ENCODE measurements at places on chromosomes 11 and 22. TPM values are rescaled to one million over a fixed set of nuclear protein-coding genes. Genes with fewer than 3 reads are reported as not detected.

SCYL1 gene
- total RNA-seq, result 59.5 TPM

FAM111B gene
- total RNA-seq, result 0.08 TPM

TMEM191B gene
- total RNA-seq, result 1.9 TPM

MMP1 gene
- not detected for total RNA-seq

TSPAN4 gene
- total RNA-seq, result 25.2 TPM

MPZL2 gene
- total RNA-seq, result 17.2 TPM

DNA sequence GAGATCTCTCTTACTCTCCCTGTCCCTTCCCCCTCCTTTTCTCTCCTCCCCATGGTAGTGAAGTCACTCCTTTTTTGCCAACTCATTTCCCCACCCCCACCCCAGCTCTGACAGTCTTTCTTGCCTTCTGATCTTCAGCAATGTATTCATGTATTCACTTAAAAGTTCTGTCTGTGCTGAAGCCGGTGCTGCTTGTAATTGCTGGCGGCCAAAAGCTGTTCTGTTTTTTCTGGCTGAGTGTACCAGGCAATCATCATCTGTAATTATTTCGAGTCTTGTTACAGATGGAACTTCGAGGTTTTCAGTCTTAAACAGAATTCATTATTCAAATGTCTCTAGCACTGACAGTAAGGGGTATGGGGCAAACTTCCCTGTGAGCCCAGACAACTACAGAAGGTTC lies 99.5 kb downstream of the SPATA19 start:
- peaks cover 2% of the 10 kb centered on the region for H3K27me3 ChIP-seq
- DNase-seq, result no peak
- no peak overlapping the region for H3K27ac ChIP-seq
- H3K4me3 ChIP-seq, result no peak overlapping the region
- no peaks in the 10 kb centered on the region for H3K4me1 ChIP-seq

- peaks cover 20% of the 10 kb centered on the region for H3K4me1 ChIP-seq
- H3K27ac ChIP-seq, result peak overlapping the region; percentile 86
- H3K4me3 ChIP-seq, result no peak overlapping the region
- no peak for DNase-seq
- H3K36me3 ChIP-seq, result no peaks in the 10 kb centered on the region
Observed at GRCh38 chr22:39290724-39291161, 28.7 kb downstream of the RPL3 start.

DNA sequence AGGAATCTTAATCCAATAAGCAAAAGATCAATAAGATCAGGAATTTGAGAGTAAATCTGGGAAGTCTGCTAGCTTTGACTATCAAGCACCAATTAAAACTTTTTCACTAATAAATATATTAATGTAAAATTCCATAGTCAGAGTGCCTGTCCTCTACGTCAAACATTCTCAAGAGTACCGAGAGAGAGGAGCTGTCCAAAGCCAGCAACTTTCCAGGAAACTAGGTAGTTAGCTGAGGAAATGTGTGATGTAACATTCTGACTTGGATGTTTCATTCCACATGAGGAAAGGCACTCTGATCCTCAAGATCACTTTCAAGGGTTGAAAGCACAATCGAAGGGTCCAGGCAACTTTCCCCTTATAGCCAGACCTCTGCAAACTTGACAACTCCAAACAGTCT lies 113.2 kb downstream of the STK33 start:
- no peaks in the 10 kb centered on the region for H3K36me3 ChIP-seq
- DNase-seq, result no peak
- H3K27me3 ChIP-seq, result no peaks in the 10 kb centered on the region

GRCh38 chr22:19019029-19019678 lies 83.1 kb upstream of the PRODH start:
- H3K27ac ChIP-seq, result no peak overlapping the region
- no peaks in the 10 kb centered on the region for H3K27me3 ChIP-seq
- DNase-seq, result no peak
- H3K36me3 ChIP-seq, result no peaks in the 10 kb centered on the region
- H3K4me3 ChIP-seq, result no peak overlapping the region

DNA sequence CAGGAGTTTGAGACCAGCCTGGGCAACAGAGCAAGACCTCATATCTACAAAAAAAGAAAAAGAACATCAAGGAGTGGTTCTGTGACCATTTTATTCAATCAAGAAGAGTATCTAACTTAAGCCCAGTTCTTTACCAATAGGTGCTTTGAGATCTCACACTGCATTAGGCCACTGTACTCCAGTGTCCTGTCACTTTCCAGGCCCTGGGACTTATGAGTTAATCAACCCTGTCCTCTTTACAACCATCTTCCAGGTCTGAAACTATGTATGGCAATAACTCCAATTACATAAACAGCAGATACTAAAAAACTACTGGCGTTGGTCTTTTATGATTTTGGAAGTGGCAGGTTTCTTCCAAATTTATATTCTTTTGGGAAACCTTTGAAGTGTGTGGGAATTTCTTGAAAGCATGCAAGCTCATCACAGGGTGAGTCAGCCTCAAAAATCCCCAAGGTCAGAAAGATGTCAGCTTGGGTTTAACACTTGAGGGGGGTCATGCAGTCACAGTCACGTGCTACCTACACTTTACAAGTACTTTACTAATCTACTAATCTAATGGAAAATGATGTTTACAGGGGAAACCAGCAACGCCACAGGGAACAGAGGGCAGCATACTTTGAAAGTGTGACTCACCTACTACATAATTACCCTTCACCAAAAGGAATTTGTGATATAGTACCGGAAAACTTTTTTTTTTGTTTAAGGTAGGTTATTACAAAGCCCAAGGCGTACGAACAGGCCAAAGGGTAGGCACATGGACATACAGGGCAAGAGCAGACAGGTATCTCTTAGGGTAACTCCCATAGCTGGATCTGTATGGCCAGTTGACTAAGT lies 15.6 kb downstream of the PISD start:
- H3K36me3 ChIP-seq, result peaks cover 16% of the 10 kb centered on the region
- no peak overlapping the region for H3K4me3 ChIP-seq
- no peaks in the 10 kb centered on the region for H3K27me3 ChIP-seq
- no peak for DNase-seq

DNA sequence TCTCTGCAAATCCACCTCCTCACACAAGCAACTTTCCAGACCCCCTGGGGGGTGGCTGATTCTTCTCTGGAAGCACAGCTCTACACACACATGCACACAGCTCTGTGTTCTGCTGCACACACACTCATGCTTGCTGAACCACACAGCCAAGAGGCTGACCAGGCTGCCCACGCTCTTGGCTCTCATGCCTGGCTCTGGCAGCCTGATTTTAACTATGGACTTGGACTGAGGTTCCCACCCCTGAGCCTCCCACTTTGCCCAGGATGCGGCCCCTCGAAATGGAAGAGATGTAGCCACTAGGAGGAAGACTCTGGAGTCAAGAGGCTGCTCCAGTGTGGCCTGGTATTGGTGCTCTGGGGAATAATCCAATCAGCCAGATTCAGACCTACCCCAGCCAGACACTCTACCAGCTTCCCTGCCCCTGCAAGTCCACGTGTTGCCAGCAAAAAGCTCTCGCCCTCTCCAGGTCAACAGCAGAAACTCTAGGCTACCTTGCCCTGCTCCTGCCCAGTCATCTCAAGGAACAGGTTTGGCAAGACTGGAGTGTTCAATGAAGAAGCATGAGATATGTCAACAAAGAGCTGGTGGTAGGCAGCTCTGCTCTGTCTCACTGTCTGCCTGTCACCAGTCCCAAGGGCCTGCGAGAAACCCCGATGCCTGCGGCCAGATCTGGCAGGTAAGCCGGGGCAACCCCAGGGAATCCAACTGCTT lies 8.8 kb upstream of the CASTOR1 start:
- H3K4me3 ChIP-seq, result no peak overlapping the region
- H3K27ac ChIP-seq, result no peak overlapping the region
- DNase-seq, result no peak
- no peaks in the 10 kb centered on the region for H3K4me1 ChIP-seq
- no peaks in the 10 kb centered on the region for H3K27me3 ChIP-seq

GRCh38 chr11:17421781-17422180 lies 33.3 kb upstream of the KCNJ11 start:
- no peak for DNase-seq
- H3K4me1 ChIP-seq, result no peaks in the 10 kb centered on the region
- H3K4me3 ChIP-seq, result no peak overlapping the region
- no peaks in the 10 kb centered on the region for H3K36me3 ChIP-seq
- no peak overlapping the region for H3K27ac ChIP-seq

DNA sequence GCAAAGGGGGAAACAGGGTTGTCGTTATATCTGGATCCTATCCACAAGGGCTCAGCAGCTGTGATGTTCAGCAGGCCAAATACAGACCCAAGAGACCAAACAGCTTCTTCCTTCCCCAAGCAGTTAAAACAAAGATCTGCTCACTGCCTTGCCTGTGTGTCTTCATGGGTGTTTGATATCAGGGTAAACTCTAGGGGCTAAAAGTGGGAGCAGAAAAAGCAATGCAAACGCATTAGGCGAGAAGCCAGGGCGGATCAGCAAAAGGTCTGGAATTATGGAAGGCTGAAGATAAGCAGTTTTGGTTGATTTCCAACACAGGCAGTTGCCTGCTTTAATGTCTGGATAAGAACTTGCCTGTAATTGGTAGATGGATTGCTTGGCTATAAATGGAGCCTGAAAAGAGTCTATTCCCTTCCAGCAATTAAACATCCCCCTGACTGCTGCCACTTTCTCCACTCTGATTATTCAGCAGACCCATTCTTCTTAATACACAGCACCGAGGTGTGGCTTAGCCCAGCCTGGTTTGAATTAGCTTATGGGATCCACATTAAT lies 126.3 kb downstream of the COMMD9 start:
- H3K4me3 ChIP-seq, result no peak overlapping the region
- no peaks in the 10 kb centered on the region for H3K27me3 ChIP-seq

GRCh38 chr11:104573441-104573990 lies 324.7 kb downstream of the CASP12 start:
- no peak overlapping the region for H3K27ac ChIP-seq
- no peaks in the 10 kb centered on the region for H3K36me3 ChIP-seq
- H3K4me1 ChIP-seq, result no peaks in the 10 kb centered on the region

- no peak overlapping the region for H3K4me3 ChIP-seq
- DNase-seq, result no peak
- H3K27me3 ChIP-seq, result peaks cover 6% of the 10 kb centered on the region
- H3K36me3 ChIP-seq, result no peaks in the 10 kb centered on the region
Observed at GRCh38 chr11:79406376-79406775, 34.5 kb downstream of the TENM4 start.

GRCh38 chr22:21681566-21682370 lies 16.0 kb downstream of the PPIL2 start:
- H3K4me1 ChIP-seq, result peaks cover 6% of the 10 kb centered on the region
- no peak overlapping the region for H3K4me3 ChIP-seq
- no peak for DNase-seq
- peaks cover 41% of the 10 kb centered on the region for H3K36me3 ChIP-seq

GRCh38 chr11:69529001-69529400 lies 47.5 kb downstream of the LINC01488 start:
- no peak for DNase-seq
- no peaks in the 10 kb centered on the region for H3K27me3 ChIP-seq
- no peak overlapping the region for H3K4me3 ChIP-seq

DNA sequence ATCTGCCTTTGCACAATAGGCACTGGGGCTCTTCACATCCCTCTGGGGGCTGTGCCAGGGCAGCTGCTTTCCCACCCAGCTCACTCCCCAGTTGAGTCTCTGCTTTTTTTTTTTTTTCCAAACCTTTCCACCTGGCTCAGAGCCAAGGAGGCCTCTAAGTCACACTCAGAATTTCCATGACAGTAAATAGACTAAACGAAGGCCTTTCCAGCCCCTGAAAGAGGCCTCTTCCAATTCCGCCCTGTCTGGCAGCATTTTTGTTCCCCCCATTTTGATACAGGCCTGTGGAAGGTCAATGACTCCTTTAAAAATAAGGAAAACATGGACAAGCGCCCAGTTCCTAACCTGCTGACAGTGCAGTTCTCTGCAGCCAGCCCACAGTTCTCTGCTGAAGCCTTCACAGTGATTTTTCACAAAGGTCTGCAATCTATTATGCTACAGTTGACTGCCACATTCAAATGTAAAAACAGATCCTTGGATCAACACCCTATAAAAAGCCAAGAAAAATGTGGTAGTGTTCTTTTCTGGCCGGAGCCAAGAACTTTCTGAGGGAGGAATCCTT lies 107.5 kb upstream of the SESN3 start:
- no peaks in the 10 kb centered on the region for H3K36me3 ChIP-seq
- peaks cover 25% of the 10 kb centered on the region for H3K4me1 ChIP-seq
- H3K4me3 ChIP-seq, result no peak overlapping the region
- H3K27me3 ChIP-seq, result no peaks in the 10 kb centered on the region
- peak; percentile 44 for DNase-seq
- peak overlapping the region; percentile 68 for H3K27ac ChIP-seq

Data from liver (tissue), 10 donors.